Activated T-cell treated with anti-CD3 and anti-CD28 coated beads, Interleukin-2, amount 50 U/mL, for 72 hours (primary cell): ENCODE measurements at places on chromosomes 12 and 14. TPM values are rescaled to one million over a fixed set of nuclear protein-coding genes. Genes with fewer than 3 reads are reported as not detected.

SIX6 gene
- total RNA-seq: not detected

- no peaks in the 10 kb centered on the region for H3K27me3 ChIP-seq
- DNase-seq: no peak
- H3K27ac ChIP-seq: no peak overlapping the region
- H3K4me3 ChIP-seq: no peak overlapping the region
These were observed 584.5 kb downstream of the SLC16A7 start for GRCh38 chr12:60180298-60180697.

C3AR1 gene
- total RNA-seq: 0.19 TPM

DNA sequence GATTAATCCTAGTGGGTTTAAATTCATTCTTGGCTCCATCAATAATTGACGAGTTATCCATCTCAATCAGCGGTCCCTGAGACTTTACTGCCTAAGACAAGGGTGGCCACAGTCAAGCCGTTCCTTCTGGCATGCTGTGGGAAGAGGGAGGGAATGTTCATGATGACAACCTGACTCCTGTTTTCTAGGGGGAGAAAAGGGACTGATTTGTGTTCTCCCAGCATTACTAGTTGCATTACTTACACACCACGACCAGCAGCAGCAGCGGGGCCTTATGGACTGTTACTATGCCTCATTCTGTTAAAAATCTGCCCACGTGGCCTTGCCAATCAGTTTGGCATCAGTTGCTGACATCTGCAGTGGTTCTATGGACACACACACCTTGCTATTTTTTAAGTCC lies 29.9 kb downstream of the PLEKHG7 start:
- H3K27ac ChIP-seq: no peak overlapping the region
- peaks cover 17% of the 10 kb centered on the region for H3K4me1 ChIP-seq
- H3K36me3 ChIP-seq: no peaks in the 10 kb centered on the region
- DNase-seq: no peak

PPP1R36 gene
- not detected for total RNA-seq

GRCh38 chr12:21248679-21249078 lies 86.0 kb downstream of the SLCO1A2 start:
- no peak overlapping the region for H3K4me3 ChIP-seq
- no peak overlapping the region for H3K27ac ChIP-seq
- DNase-seq: no peak
- H3K4me1 ChIP-seq: no peaks in the 10 kb centered on the region

YAF2 gene
- total RNA-seq: 77.2 TPM

- no peaks in the 10 kb centered on the region for H3K27me3 ChIP-seq
- no peaks in the 10 kb centered on the region for H3K36me3 ChIP-seq
- H3K4me1 ChIP-seq: no peaks in the 10 kb centered on the region
- DNase-seq: no peak
These were observed 75.2 kb downstream of the MYF5 start for GRCh38 chr12:80791863-80792262.

- H3K27me3 ChIP-seq: no peaks in the 10 kb centered on the region
- DNase-seq: no peak
- H3K4me1 ChIP-seq: no peaks in the 10 kb centered on the region
- H3K36me3 ChIP-seq: no peaks in the 10 kb centered on the region
- H3K27ac ChIP-seq: no peak overlapping the region
- H3K4me3 ChIP-seq: no peak overlapping the region
These were observed 295.4 kb upstream of the PPFIA2 start for GRCh38 chr12:82054566-82054965.

SLC7A7 gene
- total RNA-seq: 1.5 TPM

GRCh38 chr14:29687866-29688265 lies 239.8 kb downstream of the PRKD1 start:
- H3K4me3 ChIP-seq: no peak overlapping the region
- H3K4me1 ChIP-seq: no peaks in the 10 kb centered on the region
- no peaks in the 10 kb centered on the region for H3K36me3 ChIP-seq
- H3K27me3 ChIP-seq: no peaks in the 10 kb centered on the region
- H3K27ac ChIP-seq: no peak overlapping the region

DNA sequence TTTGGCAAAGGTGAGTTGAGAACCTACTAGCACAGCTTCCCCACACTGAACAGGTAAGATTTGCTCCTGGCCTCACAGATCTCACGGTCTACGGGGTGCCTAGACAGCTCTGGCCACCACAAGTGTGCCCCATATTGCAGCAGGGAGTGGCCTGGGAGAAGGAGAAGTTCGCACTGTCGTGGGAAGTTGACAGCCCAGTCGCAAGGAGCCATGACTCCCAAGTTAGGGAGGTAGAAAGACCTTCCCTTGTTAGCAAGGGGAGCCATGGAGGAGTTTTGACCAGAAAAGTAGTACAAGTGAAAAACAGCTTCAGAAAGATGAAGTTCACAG lies 316.3 kb downstream of the BCL11B start:
- H3K4me1 ChIP-seq: peaks cover 30% of the 10 kb centered on the region
- H3K4me3 ChIP-seq: no peak overlapping the region
- H3K36me3 ChIP-seq: no peaks in the 10 kb centered on the region

GRCh38 chr14:66046591-66046990 lies 439.6 kb upstream of the CCDC196 start:
- no peak overlapping the region for H3K4me3 ChIP-seq
- DNase-seq: no peak
- H3K36me3 ChIP-seq: no peaks in the 10 kb centered on the region
- no peak overlapping the region for H3K27ac ChIP-seq

HOXC13 gene
- total RNA-seq: not detected

- no peaks in the 10 kb centered on the region for H3K4me1 ChIP-seq
- H3K27ac ChIP-seq: no peak overlapping the region
- no peak for DNase-seq
These were observed 121.4 kb downstream of the ITPR2 start for GRCh38 chr12:26711569-26711968.
